CD4-positive, alpha-beta memory T cell (primary cell): ENCODE measurements at places on chromosomes 16 and 17.

DNA sequence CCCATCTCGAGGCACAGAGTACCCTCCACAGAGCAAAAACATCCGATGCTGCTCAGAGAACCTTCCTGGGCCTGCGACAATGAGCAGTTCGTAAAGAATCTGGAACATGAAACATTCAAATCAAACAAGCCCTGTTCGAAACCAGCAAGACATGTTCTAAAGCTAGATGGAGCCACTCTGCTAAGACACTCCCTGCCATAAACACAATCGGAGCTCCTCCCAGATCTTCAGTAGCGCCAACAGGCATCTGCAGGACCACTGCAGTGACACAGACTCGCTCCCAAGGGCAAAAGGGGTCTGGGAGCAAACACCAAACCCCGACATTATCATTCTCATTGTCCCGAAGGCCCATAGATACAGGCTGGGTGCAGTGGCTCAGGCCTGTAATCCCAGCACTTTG lies 108.7 kb downstream of the ZFHX3 start:
- DNase-seq = no peak

- no peak for DNase-seq
Measured at GRCh38 chr16:10817963-10818941, at the start of gene TVP23A. Gene TVP23A (minus strand): TSS chr16:10818794. CDS start chr16:10818493, 301 bp downstream.

- no peak for DNase-seq
Measured at GRCh38 chr17:69018022-69018615, 42.6 kb downstream of the ABCA9 start.

DNA sequence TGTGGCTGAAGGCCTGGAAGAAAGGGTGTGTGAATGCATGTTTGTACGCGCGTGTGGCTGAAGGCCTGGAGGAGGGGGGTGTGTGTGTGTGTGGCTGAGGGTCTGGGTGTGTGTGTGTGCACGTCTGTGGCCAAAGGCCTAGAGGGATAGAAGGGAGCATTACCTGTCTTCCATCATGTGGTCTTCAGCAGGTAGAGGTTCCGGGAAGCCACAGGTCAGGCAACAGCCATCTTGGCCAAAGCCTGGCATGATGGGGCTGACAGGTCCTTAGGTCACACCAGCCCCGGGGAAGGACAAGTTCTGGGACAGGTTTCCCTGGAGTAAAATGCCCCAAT lies 5.2 kb downstream of the LITAFD start:
- DNase-seq = no peak

GRCh38 chr17:17502741-17503565 lies 6.8 kb upstream of the RASD1 start:
- DNase-seq = no peak

GRCh38 chr17:69654981-69655855 lies 240.7 kb downstream of the MAP2K6 start:
- no peak for DNase-seq

- DNase-seq = no peak
Measured at GRCh38 chr16:65316808-65317207, 194.9 kb upstream of the CDH11 start.

DNA sequence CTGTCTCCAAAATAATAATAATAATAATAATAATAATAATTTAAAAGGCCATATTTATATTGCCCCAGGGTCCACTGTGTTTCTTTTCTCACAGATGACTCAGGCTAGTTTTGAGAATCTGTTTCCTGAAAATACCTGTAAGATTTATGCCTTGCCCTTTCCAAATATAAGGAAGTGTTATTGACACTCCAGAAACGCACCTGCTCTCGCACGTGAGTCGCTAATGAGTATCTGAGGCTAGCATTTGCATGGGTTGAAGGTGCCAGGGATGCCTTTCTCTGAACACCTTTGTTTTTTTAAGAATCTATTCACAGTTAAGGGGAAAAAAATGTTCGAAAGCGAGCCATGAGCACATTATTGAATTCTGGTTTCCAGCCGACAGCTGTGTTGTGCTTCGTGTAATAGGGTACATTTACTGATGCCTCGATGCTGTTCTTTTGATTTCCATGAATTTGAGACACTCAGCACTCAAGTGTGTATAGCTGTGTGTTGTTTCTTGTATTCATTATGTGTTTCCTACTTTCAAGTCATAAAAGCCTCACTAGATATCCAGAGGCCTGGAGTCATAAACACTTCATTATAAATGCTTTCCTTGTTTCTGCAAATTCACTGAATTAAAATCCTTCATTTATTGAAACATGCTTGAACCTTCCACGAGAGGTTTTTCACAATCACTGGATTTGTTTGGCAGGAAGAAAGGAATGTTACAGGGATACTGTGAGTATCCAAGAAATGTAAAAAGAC lies 45.0 kb upstream of the NOL11 start:
- DNase-seq = no peak

DNA sequence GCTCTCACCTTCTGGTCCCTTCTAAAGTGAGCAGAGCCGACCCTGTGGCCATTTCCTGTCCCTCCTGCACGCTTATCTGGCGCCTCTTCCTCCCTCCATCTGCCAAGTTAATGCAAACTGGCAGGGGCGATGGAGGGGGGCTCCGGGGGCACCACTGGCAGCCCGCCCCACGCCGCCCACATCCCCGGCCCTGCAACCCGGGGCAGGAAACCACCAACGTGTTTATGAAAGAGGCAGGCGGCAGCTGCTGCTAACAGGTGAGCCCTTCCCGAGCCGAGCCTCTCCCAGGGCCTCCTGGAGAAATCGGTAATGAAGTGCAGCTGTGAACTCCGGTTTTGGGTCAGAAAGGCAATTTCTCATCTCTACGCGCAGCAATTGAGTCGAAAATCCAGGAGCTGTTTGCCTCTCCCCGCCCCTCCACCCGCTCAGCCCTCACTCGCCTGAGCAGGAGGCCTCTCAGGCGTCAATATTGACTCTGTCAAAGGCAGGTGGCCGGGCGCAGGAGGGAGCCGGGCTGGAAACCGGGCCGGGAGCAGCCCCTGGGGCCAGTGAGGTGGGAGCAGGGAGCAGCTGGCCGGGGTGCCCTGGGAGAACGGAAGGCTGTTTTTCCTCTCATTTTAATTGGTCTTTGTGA lies 164.4 kb upstream of the GSE1 start:
- DNase-seq = peak; percentile 48

DNA sequence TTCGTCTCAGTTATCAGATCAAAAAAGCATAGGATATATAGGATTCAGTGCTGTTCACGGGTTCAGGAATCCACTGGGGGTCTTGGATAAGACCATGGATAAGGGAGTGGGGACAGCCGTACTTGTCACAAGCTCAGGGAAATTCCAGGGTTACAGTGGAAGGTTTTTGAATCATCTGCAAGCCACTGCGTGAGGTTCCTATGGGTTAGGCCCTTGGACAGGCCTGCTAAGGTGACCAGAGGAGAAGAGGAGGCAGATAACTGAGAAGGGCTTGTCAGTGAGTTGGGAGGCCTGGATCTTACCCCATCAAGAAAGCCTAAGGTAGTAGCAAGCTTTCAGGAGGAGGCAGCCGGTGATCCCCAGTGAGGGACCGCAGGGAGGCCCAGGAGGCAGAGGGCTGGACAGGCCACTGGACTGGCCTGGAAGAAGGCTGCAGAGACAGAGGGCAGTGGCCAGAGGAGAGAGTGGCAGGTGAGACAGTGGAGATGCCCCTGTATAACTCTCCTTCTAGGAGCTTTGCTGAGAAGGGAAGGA lies 27.3 kb downstream of the NGFR start:
- DNase-seq = no peak

DNA sequence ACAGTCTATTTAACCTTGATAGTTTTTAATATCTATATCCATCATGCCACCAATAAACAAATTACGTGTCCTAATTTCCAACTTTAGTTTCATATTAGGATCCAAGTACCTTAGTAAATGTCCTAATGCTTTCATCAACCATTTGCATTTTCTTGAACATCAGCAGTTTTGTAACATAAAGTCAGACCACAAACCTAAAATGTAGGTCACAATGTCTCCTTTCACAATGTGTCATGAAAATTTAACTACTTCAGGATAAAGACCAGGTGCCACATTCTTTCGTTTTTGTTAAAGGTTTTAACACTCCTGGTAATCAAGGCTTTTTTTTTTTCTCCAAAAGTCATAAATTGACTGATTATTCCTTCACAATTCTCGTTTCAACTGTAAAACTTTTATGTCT lies 310.7 kb upstream of the PMFBP1 start:
- DNase-seq = no peak

- no peak for DNase-seq
Measured at GRCh38 chr17:18261146-18261515, 669 bp downstream of the MIEF2 start.

GRCh38 chr16:84175350-84176081 lies 11.3 kb downstream of the TAF1C start:
- DNase-seq = peak; percentile 35

- no peak for DNase-seq
Measured at GRCh38 chr17:30950669-30951399, 20.0 kb upstream of the RNF135 start.

- DNase-seq = no peak
Measured at GRCh38 chr16:13245713-13246377, 344.4 kb downstream of the SHISA9 start.

- DNase-seq = no peak
Measured at GRCh38 chr17:50938821-50939541, 72.8 kb upstream of the TOB1 start.

- DNase-seq = no peak
Measured at GRCh38 chr17:60398227-60398959, 6.5 kb upstream of the USP32 start.

- no peak for DNase-seq
Measured at GRCh38 chr16:19644877-19645276, 73.2 kb downstream of the KNOP1 start.

DNA sequence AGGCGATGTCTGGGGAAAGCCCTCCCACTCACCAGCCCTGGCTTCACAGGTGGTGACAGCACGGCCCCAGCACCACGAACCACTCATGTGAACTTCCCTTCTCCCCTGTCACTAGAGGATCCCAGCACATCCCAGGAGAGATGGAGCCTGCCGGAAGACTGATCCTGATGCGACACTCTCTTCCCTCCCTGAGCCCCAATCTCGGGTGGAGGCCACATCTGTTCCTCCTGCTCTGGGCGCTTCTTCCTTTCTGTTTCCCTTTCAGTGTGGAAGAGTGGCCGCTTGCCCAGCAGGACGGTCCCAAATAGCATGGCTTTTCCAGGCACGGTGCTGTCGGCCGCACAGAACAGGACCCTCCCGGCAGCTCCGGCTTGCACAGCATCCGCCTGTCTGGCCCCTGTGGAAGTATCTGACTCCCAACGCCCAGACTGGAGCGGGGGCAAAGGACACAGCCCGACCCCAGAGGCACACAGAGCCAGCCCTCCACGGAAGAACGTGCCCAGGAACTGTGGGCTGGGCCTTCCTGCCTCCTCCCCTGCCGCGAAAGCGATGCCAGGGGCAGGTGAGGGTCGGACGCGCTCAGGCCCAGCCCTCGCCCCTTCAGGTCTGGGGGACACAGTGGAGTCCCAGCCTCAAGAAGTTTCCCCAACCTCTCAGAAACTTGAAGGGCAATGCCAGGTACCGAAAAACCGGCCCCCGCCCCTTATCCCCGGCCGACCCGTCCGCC lies 37.6 kb downstream of the CBFA2T3 start:
- no peak for DNase-seq

DNA sequence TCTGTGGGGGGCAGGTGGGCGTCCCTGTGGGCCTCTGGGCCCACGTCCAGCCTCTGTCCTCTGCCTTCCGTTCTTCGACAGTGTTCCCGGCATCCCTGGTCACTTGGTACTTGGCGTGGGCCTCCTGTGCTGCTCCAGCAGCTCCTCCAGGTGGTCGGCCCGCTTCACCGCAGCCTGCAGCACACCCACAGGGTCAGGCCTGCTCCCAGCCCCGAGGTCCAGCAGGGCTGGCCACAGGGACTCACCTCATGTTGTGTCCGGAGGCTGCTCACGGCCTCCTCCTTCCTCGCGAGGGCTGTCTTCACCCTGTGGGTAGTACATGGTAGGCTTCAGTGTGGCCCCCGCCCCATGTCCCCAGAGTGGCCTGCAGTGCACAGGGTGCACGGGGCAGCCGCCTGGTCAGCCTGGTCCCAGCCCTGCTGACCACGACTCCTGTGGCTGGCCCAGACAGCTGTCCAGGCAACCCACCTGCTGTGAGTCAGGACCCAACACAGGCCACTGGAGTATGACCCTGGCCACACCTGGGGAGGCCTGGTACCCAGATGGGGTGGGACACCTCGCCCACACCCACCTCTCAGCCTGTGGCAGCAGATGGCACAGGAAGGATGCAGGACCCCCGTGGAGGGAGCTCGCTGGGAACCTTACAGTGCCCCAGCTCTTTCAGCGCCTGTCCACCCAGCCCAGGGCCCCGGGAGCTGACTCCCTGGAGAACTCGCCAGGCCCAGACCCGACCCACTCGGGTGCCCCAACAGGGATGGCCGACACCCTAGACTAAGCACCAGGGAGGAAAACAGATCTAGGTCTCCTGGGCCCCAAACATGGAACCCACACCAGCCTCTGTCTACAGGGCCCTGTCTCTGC lies 23.9 kb upstream of the AATK start:
- no peak for DNase-seq

DNA sequence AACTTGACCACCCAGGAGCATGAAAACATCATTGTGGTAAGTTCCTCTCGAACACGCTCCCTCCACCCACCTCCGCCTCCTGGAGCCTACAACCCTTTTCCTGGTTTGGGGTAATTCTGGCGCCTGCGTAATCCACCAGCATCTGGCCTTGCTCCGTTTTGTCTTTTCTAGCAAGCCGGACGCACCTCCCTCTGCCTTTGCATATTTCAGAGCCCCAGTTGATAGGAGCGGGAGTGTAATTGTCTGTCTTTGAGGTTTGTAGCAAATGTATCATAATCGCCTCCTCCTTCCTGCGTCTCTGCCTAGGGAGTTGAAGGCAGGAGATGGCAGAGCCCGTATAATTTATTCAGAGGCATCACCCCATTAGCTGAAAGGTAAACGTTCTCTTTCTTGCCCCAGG lies 121.3 kb upstream of the PLCG2 start:
- DNase-seq = no peak

GRCh38 chr17:29378500-29378899 lies 11.7 kb upstream of the TAOK1 start:
- no peak for DNase-seq

DNA sequence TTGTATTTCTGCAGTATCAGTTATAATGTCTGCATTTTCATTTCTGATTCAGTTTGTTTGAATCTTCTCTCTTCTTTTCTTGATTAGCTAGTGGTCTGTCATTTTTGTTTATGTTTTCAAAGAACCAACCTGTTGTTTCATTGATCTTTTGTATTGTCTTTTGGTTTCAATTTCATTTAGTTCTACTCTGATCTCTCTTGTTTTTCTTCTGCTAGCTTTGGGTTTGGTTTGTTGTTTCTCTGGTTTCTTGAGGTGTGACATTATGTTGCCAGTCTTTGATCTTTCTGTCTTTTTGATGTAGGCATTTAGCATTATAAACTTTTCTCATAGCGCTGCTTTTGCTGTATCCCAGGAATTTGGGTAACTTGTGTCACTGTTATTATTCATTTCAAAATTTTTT lies 107.2 kb downstream of the PHKB start:
- DNase-seq = peak; percentile 51

GRCh38 chr17:37791447-37792399 lies 46.9 kb upstream of the HNF1B start:
- peak; percentile 47 for DNase-seq

- DNase-seq = peak; percentile 63
Measured at GRCh38 chr16:46673320-46674013, 15.5 kb downstream of the VPS35 start.
